ENCODE measurements at places on chromosomes 7 and 10.
A peak's percentile ranks its signal among the peaks of the same experiment; 100 is the strongest.

- peak; percentile 66 for DNase-seq
These were observed 417.9 kb downstream of the IPMK start for GRCh38 chr10:57849691-57850357.

DNA sequence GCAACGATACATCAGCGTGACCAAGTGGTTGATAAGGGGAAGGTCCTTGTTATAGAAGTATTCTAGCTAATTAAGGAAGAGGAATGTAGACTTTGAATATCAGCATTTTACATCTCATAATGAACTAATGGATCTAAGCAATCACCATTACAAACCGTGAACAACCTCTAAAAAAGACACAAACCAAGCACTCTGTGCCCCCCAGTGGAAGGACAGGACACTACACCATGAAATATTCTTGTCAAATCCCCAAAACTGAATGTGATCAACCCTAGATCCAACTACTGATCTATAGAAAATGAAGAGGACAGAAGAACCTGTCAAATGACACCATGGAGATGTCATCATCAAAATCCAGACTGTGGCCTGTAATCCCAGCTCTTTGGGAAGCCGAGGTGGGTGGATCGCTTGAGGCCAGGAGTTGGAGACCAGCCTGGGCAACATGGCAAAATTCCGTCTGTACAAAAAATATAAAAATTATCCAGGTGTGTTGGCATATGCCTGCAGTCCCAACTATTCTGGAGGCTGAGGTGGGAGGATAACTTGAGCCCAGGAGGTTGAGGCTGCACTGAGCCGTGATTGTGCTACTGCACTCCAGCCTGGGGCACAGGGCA, 111.3 kb upstream of the CARD11 start:
- DNase-seq: no peak

- DNase-seq: peak; percentile 11
These were observed 589 bp downstream of the LSM8 start for GRCh38 chr7:118184565-118184940.

DNA sequence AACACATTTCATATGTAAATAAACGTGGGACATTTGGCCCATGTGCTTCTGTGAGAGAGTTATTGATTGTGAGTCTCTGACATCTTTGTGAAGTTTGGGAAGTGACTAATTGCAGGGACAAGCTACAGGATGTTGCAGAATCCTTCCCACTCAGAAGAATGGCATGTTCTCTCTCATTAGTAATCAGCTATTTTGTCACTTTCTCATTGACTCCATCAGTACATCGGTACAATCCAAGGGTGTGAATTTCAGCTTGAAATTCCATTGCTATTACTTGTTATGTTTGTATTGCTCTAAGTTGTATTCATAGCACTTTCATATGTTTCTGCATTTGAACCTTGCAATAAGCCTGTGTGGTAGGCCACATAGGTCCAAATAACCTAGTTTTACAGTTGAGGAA, 100.0 kb upstream of the KCNMA1 start:
- DNase-seq: no peak

DNA sequence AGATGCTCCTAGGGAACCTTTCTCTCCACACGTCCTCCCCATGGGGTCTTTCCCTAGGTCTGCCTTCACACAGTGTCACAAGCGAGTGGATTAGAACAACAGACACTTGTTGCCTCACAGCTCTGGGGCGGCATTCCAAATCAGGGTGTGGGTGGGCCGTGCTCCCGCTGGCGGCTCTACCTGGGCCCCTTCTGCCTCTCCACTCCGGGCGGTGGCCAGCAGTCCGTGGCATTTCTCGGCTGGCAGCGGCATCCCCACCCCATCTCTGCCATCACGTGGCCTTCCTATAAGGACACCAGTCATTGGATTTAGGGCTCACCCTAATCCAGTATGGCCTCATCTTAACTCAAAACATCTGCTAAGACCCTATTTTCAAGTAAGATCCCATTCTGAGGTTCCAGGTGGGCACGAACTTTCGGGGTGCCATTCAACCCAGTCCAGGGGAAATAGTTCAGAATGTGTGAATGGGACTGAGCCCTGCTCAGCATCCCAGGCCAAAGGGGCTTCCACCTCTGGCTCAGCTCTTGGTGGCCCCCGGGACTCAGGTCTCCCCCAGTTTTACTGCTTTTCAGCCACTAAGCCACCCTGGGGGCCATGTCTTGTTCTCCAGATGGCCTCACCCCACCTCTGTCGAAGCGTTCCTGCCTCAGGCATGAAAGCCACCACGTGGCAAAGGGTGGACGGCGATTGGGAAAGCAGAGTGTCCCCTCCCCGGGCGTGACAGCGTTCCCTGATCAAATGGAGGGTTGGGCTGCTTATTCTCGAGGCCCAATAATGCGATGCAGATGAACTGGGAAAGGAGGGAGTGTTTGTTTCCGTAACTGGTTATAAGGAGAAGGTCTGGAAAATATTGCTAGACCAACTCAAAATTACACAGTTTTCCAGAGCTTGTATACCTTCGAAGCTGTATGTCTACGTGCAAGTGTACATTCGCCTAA, 350.0 kb downstream of the GLRX3 start:
- no peak for DNase-seq

- no peak for DNase-seq
These were observed 200.1 kb upstream of the MEOX2 start for GRCh38 chr7:15886626-15887025.

DNA sequence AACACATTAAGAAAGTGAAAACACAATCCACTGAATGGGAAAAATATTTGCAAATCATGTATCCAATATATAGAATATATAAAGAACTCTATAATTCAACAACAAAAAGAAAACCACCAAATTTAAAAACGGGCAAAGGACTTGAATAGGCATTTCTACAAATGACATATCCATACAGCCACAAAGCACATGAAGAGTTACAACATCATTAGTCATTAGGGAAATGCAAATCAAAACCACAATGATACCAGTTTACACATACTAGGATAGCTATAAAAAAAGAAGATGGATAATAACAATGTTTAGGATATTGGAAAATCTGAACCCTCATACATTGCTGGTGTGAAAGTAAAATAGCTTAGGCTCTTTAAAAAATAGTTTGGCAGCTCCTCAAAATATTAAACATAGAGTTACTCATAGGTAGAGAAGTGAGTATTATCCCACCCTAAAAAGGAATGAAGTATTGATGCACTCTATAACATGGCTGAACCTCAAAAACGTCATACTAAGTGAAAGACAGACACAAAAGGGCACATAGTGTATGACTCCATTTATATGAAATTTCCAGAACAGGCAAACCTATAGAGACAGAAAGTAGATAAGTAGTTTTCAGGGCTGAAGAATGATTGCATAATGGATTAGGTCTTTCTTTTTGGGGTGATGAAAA, 4.5 kb downstream of the ZPBP start:
- DNase-seq: no peak

DNA sequence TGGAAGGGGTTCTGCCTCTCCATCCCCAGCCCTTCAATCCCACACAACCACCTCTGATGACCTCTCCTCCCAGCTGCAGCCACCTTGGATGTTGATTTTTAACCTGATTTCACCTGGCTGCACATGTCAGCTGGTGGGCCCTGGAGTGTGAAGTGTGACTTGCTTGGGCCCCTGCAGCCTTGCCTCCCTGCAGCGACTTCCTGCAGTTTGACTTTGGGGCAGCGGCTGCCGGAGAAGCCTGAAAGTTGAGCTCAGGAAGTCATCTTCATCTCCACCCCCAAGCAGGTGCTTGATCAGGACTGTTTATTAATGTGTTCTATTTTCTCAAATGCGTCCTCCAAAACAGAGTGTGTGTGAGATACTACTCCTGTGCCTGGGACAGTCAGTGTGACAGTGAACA, 675.2 kb upstream of the GALNT17 start:
- no peak for DNase-seq

- DNase-seq: no peak
These were observed 131.7 kb downstream of the DNAJB6 start for GRCh38 chr7:157468221-157469111.

GRCh38 chr10:104274762-104275721, 6.1 kb downstream of the GSTO2 start:
- DNase-seq: no peak

GRCh38 chr7:63899691-63900393, 98.8 kb upstream of the ZNF722 start:
- DNase-seq: no peak

GRCh38 chr10:86684331-86685097, 16.2 kb downstream of the LDB3 start:
- DNase-seq: no peak

DNA sequence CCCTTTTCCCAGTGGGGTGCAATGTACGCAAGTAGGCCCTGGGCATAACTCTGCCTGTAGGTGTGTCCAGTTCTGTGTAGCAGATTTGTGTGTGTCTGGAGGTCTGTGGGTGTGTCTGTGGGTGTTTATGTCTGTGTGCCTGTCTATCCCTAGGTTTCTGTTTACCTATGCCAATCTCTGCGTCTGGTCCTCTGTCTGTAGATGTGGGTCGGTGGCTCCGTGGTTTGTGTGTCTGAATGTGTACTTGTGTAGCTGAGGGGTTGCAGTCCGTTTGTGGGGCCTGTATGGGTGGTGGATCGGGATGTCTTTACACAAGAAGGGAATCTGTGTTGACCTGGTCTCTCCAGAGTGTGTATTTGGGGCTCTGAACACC, 932 bp downstream of the NYAP1 start:
- no peak for DNase-seq

GRCh38 chr10:100838986-100839385, 73.8 kb upstream of the SLF2 start:
- DNase-seq: no peak

- DNase-seq: no peak
These were observed 26.9 kb downstream of the NYAP1 start for GRCh38 chr7:100510437-100511239.

DNA sequence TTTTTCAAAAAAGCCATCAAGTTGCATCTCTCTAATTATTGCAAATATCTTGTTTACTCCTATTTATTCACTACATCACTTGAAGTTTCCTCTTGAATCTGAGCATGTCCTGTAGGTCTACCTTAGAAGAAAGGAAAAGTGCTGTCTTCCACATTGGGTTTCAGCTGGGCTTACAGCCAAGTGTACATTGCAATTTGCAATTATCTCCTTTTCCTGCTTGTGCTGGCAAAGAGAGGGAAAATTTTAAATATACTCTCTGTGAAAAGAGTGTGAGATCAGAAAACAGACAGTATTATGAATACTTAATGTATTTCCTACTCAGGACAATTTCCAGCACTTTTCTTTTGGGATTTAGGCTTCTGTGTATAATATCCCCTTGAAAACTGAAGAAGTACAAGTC, 839.7 kb downstream of the CNTNAP2 start:
- no peak for DNase-seq

DNA sequence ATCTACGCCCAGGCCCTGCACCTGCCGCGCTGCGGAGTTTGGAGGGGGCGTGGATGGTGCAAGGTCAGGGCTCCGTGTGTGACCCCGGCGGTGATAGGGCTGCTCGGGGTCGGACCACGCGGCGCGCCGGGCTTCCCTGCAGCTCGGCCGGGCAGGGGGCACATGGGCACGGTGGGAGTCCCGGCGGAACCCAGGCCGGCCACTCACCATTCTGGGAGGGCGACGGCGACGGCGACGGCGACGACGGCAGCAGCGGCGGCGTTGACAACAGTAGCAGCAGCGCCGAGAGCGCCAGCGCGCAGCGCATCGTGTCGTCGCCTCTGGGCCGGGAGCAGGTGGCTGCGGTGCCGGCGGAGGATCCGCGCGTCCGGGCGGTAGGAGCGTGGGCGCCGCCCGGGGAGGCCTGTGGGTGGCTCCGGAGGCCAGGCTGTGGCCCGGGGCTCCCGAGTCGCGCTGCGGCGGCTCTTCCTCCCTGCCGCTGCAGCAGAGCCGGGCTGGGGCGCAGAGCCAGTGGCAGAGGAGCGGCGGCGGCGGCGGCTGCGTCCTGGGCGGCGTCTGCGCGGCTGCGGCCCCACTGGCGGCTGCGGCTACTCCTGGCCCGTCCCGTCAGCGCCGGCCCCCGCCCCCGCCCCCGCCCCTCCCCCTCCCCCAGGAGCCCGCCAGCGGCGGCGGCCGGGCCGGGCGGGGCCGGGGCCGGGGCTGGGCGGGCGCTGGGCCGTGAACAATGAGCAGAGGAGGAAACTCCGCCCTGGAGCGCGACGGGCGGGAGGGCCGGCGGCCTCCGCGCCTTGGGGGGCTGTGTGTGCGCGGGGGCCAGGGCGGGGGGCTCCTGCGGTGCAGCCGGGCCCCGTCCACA, at the start of gene PODXL:
Gene PODXL, minus strand, starts transcription at position 576 of the 856 bp plus-strand sequence. Its CDS starts 269 bp downstream, at position 307.
- peak; percentile 47 for DNase-seq

DNA sequence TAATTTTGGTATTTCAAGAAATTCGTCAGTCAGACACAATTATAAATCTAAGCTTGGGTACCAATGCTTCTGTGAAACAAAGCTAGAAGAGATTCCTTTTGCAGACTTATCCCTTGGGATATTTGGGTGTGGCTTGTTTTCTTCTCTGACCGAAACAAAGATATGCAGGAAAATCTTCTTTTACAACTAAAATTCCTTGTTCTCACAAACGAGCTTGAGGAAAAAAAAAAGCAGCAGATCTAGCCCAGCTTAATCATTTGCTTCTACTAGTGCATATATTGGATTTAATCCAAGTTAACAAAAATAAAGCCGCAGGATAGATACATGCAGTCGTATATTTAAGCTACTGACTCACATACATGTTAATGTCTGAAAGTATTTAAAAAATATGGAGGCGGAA, 104.2 kb downstream of the PRTFDC1 start:
- peak; percentile 63 for DNase-seq

GRCh38 chr7:48035967-48036478, 680 bp downstream of the C7orf57 start:
- peak; percentile 47 for DNase-seq

DNA sequence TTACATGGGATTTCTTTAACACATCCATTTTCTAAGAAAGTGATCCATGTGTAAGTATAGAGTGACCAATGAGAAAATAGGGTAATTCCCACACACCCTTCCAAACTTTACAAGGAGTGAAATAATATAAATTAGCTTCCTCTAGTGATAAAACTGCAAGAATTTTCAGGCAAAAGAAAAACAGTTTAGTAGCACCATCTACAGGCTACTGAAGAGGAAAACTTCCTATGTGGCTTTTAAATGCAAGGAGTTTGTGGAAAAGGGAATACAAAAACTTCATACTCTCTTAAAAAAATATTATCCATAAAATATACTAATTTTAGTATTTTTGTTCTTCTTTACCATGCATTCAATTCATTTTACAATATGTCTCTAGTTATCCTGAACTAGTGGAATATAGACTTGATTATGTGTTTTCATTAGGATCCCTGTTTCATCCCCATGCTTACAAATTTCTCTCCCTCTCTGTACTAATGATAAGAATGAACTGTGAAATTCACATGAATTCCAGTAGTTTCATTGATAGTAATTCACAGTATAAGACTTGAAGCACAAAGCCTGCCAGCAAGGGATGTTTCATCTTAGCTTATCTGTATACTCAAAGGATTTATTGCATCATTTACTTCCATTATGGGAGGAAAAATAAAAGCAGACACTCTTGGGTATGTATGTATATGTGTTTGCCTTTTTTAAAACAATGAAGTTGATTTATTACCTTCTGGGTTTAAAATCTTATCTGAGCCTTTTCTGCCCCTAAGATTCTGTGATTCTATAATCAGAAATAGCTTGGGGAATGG, 442.9 kb downstream of the AUTS2 start:
- peak; percentile 78 for DNase-seq

GRCh38 chr10:15324611-15325010, 46.5 kb downstream of the FAM171A1 start:
- no peak for DNase-seq

- DNase-seq: no peak
These were observed 2.8 kb downstream of the DUSP5 start for GRCh38 chr10:110500515-110500905.
